ENCODE measurements at places on chromosomes 1 and 21.

GRCh38 chr1:97647776-97648175 is 273.1 kb downstream of the DPYD start:
- no peak for DNase-seq

DNA sequence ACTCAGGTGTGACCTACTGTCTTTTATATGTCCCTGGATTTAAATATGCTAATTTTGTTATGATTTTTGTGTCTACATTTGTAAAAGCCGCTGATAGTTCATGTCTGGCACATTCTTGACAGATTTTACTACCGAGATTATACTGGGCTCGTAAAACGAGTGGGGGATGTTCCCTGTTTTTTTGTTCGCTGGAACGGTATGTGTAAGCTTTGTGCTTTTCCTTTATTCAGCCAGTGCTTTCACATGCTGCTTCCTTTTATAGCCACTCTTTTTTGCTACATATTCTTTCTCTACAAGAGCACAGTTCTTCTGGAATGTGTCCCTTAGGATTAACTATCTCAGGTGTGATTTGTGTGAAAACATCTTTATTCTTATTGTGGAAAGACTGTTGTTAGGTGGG is 46.6 kb downstream of the ADARB1 start:
- DNase-seq: no peak

DNA sequence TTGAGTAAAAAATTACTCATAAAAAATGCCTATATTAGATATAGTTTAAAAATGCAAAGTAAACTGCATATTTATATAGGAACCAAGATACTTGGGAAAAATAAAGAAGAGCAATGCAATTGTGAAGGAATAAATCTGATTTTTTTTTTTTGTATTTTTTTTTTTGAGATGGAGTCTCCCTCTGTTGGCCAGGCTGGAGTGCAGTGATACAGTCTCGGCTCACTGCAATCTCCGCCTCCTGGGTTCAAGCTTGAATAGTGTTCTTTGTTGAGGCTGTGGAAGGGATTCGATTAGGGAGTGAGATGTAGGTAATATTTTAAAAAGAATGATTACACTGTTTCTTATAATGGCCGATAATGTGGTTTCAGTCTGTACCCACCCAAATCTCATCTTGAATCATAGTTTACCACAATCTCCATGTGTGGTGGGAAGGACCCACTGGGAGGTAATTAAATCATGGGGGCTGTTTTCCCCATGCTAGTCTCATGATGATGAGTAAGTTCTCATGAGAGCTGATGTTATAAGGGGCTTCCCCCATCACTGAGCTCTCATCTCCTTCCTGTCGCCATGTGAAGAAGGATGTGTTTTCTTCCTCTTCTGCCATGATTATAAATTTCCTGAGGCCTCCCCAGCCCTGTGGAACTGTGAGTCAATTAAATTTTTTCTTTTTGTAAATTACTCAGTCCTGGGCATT is 1765.9 kb downstream of the PLA2G4A start:
- no peak for DNase-seq

GRCh38 chr1:96634883-96635282 is 86.7 kb upstream of the PTBP2 start:
- DNase-seq: no peak

DNA sequence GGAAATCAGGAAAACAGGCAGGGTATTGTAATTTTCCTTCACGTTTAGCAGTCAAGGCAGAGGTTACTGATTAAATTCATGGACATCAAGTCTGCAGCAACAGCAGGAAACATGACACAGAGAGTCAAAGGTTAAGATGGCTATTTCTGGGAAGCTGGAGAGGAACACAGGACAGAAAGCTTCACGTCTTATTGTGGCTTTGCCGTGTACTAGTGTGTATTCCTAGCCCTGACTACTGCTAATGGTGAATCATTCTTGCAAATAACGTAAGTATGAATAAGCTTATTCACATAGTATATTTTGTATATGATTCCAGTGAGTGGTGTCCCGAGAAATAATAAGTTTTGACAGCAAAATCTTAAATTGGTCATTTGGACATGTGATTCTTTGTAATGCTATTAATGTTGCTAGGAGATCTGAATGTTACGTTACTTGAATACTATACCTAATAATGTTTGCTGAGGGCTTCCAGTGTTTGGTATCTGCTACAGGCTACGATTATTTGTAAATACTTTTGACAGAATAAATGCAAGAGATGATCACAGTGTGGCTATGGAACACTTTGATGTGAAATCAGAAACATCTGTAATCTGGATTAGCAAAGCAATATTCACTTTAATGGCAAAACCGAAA is 77.4 kb downstream of the DISP1 start:
- DNase-seq: no peak

DNA sequence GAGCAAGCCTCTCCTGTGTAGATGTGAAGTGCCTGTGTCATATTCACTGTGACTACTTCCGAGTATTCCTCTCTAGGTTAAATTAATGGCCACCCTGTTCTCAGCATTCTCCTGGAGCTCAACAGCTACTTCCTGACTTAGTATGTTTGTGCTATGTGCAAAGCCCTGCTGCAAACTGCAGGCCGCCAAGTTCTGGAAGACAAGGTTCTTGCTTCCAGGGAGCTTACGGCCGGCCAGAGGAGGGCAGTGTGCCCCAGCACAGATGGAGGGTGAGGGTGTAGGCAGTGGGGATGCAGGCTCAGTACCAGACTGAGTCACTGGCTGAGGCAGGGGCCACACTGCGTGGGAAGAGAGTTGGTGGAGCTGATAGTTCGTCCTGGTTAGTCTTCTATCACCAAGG is 43.2 kb downstream of the ELK4 start:
- DNase-seq: no peak

GRCh38 chr1:160101717-160102522 is 3.5 kb upstream of the IGSF8 start:
- DNase-seq: no peak

DNA sequence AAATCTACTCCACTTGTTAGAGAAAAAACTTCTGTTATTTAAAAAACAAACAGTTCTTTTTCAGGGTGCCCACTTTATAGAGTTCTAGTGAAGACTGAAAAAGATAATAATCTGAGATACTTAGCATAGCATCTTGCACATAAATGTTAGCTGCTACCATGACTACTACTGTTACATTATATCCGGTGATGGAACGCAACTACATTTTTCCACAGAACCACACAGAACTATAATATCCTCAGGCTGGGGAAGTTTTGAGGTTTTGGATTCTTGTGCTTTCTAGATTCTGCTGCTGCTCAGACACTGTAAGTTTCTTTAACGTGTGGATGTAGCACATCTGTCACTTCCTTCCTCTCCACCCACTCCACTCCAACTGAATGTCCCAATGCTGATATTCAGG is 110.3 kb downstream of the PTPN14 start:
- no peak for DNase-seq

DNA sequence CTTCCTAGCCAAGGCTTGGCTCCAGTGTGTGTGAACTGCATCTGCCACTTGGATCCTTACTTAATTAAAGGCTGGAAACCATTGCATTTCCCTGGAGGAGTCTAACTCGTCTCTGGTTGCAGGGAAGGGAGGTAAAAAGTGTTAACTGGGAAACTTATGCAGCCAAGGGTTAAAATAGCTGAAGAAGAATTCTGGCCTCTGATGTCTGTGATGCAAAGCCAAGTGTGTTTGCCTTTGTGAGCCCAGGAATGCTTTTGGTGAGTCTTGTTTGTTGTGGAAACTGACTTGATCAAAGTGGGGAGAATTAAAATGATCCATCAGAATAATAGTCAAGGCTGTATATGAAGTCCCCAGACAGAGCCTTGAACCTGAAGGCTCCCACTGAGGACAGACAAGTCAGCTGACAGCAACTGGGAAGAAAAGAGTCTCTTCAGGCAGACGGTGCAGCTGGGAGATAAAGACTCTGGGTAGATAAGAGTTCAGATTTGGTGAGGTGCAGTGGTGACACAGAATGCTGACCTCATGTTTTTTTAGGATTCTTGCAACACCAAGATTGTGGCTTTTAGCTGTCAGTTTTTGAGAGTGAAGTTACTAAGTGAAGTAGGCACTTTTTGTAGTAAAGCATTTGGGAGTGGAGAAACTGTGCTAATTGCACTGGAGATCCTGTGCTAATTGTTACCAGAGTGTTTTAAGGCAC is 59.5 kb upstream of the WLS start:
- DNase-seq: no peak

GRCh38 chr1:53945183-53945432 is 391 bp downstream of the IFT25 start:
- DNase-seq: no peak

- DNase-seq: no peak
Measured at GRCh38 chr1:64847666-64848065, 102.8 kb downstream of the RAVER2 start.

GRCh38 chr1:240362826-240363225 is 249.1 kb downstream of the GREM2 start:
- no peak for DNase-seq

DNA sequence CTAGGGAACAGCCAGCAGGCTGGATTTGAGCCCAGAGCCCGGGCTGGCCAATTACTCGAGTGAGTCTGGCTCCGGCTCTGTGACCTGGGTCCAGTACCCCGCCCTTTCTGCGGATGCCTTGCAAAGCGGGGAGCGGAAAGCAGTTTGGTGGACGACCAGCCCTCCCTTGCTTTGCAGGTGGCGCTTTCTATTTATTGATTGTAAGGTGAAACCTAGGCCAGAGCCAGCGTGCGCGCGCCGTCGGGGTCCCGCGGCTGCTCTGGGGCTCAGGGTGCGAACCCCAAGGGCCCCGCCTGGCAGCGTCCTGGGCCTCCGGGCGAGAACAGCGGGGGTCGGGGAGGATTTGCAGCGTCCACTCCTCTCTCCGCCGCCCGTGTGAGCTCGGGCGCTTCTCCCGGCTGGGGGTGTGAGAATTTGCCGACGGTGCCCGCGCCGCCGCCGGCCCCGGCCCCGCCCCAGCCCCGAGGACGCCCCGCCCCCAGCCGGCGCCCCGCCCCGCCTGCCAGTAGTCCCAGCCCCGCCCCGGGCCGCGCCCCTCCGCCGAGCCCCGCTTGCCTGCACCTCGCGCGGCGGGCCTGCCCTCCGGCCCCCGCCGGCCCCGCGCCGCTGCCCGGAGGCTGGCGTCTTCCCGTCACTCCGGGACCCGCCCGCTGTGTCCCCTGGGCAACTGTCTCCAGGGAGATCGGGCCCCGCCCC is 37.6 kb downstream of the PIK3CD start:
- no peak for DNase-seq

- DNase-seq: no peak
Measured at GRCh38 chr21:32406405-32406804, 6.1 kb upstream of the EVA1C start.

GRCh38 chr21:44458971-44459711 is 3.8 kb downstream of the LRRC3 start:
- no peak for DNase-seq

- DNase-seq: no peak
Measured at GRCh38 chr1:214452152-214452784, 99.1 kb downstream of the PTPN14 start.

DNA sequence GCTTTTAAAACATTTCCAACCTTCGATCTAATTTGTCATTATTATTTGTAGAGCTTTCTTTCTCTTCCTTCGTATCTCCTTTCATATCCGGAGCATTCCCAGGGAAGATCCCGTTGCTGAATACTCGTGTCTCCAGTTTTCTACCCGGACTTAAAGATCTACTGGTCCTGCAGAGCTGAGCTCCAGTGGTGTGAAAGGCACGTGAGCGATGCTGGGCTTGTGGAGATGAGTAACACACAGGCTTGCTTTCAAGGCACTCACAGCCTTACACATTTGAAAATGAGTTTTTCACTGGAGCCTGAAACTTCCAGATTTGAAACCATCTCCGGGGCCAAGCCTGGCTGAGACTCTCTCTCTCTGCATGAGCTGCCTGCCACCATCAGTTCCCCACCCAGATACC is 428.3 kb downstream of the KIF26B start:
- DNase-seq: no peak

GRCh38 chr1:30778154-30778978 is 20.8 kb upstream of the LAPTM5 start:
- no peak for DNase-seq

DNA sequence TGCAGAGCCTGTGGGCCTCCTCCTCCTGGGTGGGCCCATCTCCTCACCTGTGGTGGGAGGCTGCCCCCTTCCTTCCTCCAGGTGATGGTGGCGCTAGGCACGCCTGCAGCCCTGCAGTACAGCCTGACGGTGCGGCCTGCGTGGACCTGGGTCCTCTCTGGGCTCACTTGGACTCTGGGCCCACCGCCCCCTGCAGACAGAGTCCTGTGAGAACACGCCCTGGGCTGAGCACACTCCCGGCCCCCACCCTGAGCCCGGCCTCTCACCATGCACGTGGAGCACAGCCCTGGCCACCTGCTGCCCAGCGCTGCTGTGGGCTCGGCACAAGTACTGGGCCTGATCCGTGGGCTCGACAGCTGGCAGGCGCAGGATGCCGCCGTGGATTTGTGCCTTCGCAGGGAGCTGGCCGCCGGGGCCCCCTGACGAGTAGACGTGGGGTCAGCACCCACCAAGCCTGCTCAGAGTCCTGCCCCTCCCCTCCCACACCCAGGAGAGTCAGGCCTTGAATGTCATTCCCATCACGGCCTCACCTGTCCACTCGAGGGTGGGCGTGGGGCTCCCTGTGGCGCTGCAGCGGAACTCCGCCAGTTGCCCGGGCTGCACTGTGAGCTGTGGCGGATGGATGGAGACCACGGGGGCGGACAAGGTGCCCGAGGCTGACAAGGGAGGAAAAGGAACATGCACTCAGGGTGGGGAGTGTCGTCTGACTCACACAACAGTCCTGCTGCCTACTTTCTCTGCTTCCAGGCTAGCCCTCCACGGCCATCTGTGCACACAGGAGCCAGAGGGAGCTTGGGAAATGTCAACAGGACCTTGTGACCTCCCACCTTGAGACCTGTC is 43.4 kb downstream of the LDLRAD2 start:
- no peak for DNase-seq

GRCh38 chr1:243447347-243447746 is 191.5 kb downstream of the SDCCAG8 start:
- no peak for DNase-seq

- DNase-seq: no peak
Measured at GRCh38 chr1:153985341-153985912, 712 bp downstream of the RAB13 start.

DNA sequence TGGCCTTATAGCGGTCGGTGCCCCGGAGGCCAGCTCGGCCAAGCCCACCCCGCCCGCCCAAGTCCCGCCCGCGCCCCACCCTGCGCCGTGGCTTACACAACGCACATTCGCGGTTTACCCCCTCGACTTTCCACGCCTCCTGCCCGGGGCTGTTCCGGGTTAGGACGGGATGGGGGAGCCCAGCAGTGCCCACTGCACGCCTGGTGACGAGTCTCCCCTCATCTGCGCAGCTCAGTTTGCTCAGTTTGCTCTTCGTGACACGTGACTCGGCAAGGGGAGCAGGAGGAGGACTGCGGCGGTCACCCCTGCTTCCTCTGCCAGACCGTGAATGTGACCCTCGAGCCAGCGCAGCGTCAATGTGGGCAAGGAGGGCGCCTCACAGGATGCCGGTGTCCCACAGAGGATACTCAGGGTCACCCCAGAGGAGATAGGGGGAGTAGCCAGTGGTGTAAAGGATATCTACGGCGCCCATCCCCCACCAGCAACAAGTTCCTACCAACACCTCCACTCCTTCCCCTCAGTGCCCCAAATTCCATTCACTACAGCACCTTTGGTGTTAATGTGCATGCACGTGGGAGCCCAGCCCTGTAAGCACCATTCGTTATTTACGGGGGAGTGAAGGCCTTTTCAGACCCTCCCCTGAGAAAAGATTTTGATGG is 350 bp upstream of the S100A6 start:
- DNase-seq: no peak

GRCh38 chr1:3525551-3526482 is 71.4 kb downstream of the ARHGEF16 start:
- DNase-seq: no peak
